Fibroblast of upper back skin (primary cell): ENCODE measurements at places on chromosomes 7 and 10.

DNA sequence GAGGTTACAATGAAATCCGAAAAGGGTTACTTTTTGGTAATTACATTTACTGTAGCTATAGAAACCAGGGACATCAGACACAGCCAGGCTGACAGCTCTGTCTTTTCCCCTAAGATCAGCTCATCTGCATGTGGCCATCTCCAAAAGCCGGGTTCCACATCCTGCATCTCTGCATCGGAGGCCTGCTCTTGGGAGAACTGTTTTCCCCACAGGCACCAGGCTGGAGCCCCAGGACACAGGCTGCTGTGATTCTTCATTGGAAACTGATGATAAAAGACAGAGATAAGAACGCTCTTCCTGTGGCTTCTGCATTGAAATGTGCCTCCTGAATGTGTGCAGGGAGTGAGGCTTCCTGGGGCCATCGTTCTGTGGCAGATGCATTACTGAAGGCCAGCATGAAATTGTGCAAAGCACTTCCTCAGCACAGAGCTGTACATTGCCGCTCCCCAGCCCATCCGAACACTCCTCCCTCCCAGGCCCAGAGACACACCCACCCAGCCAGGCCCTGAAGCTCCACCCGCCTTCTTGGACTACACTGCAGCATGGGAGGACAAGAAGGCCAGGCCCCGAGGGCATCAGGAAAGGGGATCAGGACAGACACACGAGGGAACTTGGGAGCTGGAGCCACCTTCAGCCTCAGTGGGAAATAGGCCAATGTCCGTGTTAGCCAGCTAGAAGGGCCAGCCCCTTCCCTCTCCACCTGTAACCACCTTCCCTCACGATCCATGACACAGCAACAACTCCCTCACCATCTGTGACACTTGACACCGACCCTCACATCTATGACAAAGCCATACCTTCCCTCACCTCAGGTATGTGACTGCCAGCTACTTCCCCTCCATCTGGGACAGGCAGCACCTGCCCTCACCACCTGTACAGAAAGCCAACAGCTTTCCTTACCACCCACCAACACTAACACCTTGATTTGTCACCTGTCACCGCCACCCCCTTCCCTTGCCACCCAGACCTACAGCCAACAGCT, 113.2 kb downstream of the GRID1 start:
- DNase-seq = no peak

DNA sequence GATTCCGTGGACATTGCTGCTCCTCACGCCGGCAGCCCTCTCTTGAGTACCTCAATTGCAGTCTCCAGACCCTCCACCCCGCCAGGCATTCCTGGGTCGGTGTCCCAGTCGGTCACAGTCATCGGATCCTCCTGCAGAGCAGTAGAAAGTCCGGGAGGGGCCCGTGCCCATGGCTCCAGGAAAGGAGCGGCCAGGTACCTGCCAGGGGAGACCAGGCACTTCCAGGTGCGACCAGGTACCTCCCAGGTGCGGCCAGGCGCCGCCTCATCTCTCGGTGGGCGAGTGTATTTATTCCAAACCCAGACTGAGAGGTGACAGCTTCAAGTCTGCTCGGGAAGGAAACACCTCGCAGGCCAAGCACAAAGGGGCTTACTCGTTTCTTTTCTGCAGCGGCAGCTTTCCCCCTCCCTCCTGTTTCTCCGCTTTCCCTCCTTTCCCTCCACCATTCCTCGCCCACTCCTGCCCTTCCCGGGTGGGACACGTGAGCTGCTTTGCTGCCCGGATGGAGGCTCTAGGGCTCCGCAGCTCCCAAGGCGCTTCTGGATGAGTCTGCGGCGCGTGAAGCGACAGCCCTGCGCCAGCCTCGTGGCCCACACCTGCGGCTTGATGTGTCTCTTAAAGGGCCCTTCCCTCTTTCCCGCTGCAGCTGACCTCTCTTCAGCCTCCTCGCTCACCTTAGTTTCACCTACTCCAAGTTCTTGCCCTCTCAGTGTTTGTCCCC, 39.4 kb upstream of the AGK start:
- DNase-seq = no peak

DNA sequence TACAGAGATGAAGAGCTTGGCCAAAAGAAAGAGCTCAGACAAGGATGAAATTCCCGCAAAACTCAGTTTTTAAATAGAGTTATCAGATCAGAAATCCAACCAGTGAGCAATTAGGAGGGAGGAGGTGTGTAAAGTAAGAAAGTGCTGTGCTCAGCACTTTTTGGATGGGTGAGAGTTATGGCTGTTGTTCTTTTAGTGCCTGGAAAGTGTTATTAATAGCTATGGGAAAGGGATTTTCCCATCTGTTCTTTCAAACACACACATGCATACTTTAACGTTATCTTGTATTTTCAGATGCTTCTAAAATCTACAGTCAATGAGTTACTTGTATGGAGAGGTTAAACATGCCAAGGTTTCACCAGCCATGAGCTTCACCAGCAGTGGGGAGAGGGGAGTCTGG, 107.3 kb upstream of the TMEM72 start:
- no peak for DNase-seq

- peak; percentile 42 for DNase-seq
Observed at GRCh38 chr10:6669269-6669859, 89.3 kb upstream of the PRKCQ start.

- DNase-seq = no peak
Observed at GRCh38 chr10:71454347-71454746, 57.6 kb downstream of the CDH23 start.

DNA sequence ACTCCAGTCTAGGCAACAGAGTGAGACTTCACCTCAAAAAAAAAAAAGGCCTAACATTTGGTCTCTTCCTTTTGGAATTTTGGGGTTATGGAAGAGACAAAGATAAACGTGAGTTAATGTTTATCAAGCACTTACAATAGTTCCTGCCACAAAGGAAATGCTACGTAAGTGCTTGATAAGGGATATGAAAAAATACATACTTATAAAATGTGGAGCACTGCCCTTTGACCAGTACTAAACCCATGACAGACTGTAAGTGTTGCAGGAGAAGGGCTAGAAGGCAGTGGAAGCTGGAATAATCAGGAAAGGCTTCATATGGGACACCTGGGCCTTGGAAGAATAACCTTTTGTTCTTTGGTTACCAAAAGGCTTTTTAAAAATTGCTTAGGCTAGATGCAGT, 25.5 kb downstream of the TMEM248 start:
- no peak for DNase-seq

DNA sequence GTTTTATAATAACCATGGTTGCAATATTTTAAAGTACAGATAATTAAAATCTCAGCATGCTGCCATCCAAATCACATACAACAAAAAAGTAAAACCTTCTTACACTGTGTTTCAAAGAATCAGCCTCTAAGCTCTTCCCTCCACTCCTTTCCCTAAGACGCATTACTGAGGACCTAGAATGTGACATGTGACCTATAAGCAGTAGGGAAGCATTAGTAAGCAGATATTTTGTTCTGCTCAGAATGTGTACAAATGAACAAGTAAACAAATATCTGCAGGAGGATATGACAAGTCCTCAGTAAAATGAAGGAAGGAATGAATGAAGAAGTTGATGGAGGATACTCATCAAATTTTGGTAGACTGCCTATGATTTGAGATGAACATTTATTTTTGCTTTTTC, 49.1 kb downstream of the RAB11FIP2 start:
- no peak for DNase-seq

DNA sequence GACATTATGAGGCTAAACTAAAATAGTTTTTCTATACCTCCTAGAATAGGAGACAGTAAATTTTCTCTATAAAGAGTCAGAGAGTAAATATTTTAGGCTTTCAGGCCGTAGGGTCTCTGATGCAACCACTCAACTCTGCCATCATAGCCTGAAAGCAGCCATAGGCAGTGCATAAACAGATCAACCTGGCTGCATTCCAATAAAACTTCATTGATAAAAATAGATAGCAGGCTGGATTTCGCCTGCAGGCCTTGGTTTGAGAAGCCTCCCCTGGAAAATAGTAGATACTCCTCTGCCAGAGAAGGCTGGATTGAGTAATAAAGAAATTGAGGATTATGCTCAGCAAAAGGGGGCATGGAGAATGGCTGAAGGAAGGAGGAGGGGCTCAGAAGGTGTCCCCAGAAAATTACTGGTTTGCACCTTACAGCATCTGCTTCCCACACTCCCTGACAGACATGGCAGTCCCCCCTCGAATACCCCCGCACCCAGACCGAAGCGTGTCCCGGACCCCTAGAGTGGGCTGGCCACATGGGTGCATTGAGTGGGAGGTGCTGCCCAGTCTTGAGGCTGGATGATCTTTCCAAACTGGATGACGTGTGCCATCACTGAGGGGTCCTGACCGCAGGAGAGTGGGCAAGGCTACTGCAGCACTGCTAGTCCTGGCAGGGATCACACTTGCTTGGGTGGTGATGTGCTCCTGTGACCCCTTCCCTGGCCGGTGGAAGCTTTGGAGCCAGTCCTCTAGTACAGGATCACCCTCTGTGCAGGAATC, 126.6 kb downstream of the PTPN20 start:
- DNase-seq = no peak

DNA sequence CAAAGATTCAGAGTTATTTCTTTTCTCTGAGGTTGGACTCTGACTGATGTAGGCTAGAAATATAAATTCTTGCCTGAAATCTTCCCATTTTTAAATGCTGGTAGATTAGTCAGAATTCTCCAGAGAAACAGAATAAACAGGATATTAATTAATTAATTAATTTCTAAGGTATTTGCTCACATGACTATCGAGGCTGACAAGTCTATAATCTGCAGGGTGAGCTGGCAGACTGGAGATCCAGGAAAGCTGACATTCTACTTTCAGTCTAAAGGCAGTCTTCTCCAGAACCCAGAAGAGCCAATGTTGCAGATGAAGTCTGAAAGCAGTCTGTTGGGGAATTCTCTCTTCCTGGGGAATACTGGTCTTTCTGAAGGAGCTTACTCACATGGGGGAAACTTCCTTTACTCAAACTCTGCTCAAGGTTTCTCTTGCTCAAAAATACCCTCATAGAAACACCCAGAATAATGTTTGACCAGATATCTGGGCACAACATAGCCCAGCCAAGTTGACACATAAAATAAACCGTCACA, 189.7 kb downstream of the KIF20B start:
- no peak for DNase-seq

- DNase-seq = peak; percentile 90
Observed at GRCh38 chr10:125396676-125397075, 236.3 kb upstream of the CTBP2 start.

DNA sequence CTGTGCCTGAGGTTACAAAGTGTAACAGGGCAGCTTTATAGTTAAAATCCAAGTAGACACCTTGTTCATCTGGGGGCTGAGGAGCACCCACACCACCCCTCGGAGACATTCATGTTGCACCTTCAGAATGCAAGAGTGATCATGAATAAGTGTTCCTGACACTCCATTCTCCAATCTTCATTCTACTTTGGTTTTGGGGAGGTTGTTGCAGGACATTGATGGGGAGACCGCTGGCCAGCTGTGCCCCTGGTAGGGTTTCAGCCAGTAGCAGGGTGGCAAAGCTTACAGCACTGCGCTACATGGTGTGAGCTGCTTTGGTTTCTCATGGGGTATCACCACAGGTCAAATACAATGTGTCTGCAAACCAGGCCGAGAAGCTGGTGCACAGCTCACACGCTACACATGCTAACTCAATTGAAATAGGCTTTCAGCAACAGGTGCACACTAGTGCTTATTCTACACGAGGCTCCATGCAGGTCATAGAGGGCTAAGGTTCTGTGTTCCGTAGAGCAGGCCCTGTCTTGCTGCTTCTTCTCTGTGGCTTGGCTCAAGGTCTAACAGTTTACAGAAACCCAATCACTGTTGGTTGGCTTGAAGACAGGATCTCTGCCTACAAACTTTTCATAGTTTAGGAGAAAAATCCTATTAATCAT, 317.4 kb upstream of the ZNF32 start:
- DNase-seq = no peak

DNA sequence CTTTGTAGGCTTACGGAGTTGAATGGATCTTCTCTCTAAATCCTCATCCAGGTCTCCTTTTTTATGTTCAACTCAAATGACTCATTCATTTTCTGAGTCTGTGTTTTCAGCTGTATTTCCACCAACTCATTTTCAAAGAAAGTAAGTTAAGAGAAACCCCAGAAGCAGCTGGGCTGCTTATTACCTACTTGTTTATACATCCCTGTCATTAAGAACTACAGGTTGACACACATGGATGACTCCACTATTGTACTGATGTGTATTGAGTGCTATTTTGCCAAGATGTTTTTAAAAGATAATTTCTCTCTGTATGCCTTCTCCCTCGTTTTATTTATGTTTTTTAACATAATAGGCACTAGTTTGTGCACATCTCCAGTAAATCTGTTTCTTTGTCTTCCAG, 41.9 kb downstream of the DGKI start:
- DNase-seq = peak; percentile 3

GRCh38 chr10:132332433-132332754, 401 bp downstream of the LRRC27 start:
- no peak for DNase-seq

DNA sequence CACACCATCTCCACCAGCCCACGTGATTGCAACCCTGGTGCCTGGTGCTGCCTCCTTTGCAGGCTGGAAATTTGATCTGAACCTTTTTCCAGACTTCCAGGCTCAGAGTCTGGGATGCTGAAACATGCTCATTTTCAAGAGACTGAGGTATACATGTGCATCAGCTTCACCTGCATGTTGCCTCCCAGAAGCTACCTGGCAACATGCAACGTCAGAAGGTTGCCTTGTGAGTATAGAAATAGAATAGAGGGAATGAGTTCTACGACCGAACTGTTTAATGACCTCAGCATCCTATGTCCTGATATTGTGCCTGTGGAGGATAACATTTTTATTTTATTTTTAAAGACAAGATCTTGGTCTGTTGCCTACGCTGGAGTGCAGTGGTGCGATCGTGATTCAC, 1.9 kb upstream of the ZNF212 start:
- no peak for DNase-seq

DNA sequence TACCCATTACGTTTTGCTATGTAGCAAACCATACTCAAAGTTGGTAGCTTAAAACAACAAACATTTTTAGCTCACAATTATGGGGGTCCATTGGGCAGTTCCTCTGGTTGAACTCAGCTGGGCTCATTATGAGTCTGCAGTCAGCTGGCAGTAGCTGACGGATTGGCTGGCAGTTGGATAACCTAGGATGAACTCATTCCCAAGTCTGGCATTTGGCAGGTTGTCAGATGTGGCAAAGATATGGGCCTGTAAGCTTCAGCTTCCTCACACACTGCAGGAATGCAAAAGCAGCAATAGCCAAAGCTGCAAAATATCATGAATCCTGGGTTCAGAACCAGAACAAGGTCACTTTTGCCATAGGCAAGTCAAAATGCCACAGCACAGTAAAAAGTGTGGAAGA, 412.2 kb upstream of the SORCS1 start:
- DNase-seq = no peak

DNA sequence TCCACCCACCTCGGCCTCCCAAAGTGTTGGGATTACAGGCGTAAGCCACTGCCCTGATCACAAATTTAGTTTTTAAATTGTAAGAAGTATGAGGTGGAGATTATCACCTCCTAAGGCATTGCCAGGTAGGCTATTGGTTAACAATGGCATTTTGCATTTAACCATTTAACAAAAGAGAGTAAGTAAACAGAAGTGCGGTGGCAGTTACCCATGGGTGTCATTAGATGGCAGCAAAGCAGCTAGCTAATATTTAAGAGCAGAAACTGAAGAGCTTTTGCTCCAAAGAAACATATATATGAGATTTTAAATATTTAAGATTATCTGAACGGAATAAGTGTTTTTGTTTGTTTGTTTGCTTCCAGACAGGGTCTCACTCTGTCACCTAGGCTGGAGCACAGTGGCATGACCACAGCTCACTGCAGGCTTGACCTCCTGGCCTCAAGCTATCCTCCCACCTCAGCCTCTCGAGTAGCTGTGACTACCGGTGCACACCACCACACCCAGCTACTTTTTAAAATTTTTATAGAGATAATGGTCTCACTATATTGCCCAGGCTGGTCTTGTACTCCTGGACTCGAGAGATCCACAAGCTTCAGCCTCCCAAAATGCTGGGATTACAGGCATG, 325.5 kb upstream of the C7orf33 start:
- DNase-seq = peak; percentile 30
